ENCODE measurements at places on chromosomes 7 and 10. TPM values are rescaled to one million over a fixed set of nuclear protein-coding genes. Genes with fewer than 3 reads are reported as not detected.
A peak's percentile ranks its signal among the peaks of the same experiment; 100 is the strongest.

DNA sequence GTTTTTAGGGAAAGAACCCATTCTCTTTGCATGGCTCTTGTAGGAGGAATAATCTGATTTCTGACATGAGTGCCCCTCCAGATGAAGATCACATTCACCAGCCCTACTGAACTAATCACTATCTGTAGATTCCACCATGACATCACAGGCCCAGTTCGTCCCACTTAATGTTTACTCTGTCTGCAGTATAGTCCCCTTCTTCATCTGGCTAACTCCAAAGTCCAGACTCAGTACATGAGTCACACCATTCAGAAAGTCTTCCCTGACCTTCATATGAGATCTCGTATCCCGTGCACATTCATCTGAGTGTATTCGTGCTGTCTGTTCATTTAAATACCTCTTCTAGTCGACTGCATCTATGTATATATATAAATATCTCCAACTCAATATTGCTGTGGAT, 366.5 kb upstream of the AKR1E2 start:
- no peak for DNase-seq

The NDUFB8 gene
- total RNA-seq: 241 TPM

The CYP2C19 gene
- not detected for total RNA-seq

- peak; percentile 62 for DNase-seq
These were observed 1.6 kb downstream of the SFMBT2 start for GRCh38 chr10:7409045-7409731.

Data from activated CD4-positive, alpha-beta T cell treated with anti-CD3 and anti-CD28 coated beads, Interleukin-2, amount 10 ng/mL, durations not matched to agents 7 days and 5 days (primary cell).